G401 (cell line): ENCODE measurements at places on chromosomes 6 and 20.

- no peak for DNase-seq
Measured at GRCh38 chr6:64217721-64218620, 582.4 kb downstream of the PHF3 start.

DNA sequence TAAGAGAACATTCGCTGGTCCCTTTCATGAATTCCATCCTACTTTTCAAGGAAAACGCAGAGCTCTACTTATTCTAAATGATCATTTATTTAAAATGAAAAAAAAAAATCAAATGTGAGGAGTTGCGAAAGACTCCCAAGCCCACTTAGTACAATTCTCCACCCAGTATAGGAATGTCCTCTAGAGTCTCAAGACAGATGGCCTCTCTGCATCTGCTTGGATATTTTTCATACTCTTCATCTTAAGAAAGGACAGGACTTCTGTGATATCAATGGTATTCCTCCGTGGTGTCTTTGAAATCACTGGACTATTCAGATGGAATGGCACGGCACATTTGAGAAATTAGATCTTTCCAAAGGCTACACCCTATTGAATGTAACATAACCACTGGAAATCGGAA is 107.1 kb downstream of the PTPRK start:
- DNase-seq = no peak

GRCh38 chr20:3658716-3659491 is 4.3 kb downstream of the GFRA4 start:
- no peak for DNase-seq

DNA sequence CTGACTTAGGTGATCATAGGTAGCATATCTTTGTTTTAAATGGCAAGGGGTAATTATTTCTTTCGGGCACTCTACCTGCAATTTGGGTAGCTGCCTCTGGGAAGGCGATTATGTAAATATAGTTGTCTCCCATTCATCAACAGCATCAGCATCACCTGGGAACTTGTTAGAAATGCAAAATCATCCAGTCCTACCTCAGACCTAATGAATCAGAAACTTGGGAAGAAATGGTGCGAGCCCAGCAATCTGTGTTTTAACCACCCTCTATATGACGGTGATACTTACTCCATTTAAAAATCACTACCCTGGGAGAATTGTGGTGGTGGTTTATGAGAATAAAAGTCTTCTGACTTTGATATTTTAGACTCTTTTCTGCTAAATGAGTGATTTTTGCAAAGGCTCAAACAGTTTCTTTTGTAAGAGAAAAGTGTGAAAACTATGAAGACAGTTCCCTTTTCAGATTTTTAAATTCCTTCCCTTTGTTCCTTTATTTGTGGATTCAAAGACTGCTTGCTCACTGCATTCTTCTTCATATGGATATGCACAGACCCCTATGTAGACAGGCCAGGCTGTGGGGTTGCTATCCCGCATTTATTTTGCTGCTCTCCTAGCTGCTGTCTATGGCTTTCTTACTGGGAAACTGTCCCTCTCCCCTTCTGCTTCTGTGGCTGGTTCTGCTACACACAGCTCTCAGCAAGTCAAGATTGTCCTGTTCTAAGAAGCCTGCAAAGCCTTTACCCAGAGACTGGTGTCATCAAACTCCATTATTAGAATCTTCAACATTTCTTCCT is 365.3 kb downstream of the RNF144B start:
- DNase-seq = no peak

GRCh38 chr20:33008336-33009213 is 1.1 kb downstream of the BPIFB2 start:
- DNase-seq = no peak

- DNase-seq = no peak
Measured at GRCh38 chr6:40990301-40990700, 48.7 kb downstream of the UNC5CL start.

GRCh38 chr20:58818586-58819285 is 32.0 kb downstream of the GNAS-AS1 start:
- DNase-seq = no peak
